A172 (cell line): ENCODE measurements at places on chromosomes 3 and 15.

DNA sequence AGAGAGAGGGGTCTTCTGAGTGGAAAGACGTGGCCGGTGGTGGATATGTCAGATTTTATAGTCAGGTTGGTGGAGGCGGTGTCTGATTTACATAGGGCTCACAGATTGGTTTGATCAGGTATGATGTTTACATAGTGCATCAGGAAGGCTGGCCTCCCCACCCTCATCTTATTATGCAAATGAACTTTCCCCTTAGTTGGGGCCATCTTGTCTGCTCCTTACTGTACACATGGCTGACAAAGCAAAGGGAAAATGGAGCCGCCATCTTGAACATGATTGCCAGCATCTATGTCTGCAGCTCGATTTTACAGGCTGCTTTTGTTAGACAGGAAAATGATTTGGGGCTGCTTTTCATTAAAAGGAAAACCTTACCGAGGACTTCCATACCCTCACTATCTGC is 19.9 kb downstream of the SQOR start:
- no peak for DNase-seq

DNA sequence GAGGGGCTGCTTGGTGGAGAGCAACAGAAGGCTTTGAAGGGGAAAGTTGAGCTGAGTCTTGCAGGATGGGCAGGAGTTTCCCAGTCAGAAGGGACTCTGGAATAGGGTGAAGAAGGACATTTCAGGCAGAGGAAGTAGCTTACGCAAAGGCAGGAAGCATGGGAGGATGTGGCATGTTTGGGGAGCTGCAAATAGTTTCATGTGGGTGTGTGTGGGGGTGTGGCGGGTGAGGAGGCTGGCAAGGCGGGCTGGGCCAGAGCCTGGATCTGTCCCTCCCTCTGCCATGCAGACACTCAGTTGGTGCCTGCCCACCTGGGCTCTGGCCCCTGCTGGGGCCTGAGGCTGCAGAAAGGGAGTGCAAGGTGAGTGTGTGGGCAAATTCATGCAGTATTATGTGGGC is 10.4 kb downstream of the TEX264 start:
- DNase-seq, result peak; percentile 54

GRCh38 chr3:182730675-182731042 is 62.6 kb upstream of the ATP11B start:
- no peak for DNase-seq

- DNase-seq, result no peak
Measured at GRCh38 chr3:113516115-113516505, 1.2 kb upstream of the SPICE1 start.

GRCh38 chr3:29128001-29128400 is 152.9 kb upstream of the RBMS3 start:
- no peak for DNase-seq

DNA sequence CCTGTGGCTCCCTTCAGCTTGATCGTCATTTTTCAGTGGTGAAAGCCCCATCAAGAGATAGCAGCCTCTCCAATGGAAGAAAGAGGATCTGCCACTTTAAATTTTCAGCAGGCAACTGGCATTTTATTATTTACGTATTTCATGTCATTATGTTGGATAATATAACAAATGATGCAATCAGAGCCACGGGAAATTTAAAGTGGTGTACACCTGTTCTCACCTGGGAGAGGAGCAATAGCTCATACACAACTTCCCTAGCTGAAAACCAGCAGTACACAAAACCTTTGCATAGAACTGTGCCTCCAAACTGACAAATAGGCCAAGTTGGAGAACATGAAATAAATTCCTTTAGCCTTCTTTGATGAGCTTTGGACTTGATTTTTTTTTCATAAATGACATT is 136.9 kb downstream of the SATB1 start:
- no peak for DNase-seq
